ENCODE measurements at places on chromosomes 7 and 10.

DNA sequence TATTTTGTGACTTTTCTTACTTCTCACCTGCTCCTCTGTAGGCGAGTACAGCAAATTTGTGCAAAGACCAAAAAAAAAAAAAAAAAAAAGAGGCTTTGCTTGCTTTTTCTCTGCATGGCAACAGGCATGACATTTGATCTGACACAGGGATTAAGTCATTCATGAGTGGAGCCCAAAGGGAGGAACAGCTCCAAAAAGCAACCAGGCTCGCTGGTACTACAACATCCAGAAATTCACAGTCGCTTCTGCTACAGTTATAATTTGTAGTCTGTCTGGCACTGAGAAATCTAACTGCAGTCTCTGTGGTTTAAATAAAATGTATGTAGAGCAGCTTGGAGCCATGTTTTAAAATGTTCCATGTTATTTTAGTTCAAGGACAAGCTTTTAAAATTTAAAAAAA lies 31.7 kb downstream of the MKX start:
- no peaks in the 10 kb centered on the region for H3K27me3 ChIP-seq
- DNase-seq = no peak
- peak overlapping the region; percentile 45 for H3K27ac ChIP-seq

DNA sequence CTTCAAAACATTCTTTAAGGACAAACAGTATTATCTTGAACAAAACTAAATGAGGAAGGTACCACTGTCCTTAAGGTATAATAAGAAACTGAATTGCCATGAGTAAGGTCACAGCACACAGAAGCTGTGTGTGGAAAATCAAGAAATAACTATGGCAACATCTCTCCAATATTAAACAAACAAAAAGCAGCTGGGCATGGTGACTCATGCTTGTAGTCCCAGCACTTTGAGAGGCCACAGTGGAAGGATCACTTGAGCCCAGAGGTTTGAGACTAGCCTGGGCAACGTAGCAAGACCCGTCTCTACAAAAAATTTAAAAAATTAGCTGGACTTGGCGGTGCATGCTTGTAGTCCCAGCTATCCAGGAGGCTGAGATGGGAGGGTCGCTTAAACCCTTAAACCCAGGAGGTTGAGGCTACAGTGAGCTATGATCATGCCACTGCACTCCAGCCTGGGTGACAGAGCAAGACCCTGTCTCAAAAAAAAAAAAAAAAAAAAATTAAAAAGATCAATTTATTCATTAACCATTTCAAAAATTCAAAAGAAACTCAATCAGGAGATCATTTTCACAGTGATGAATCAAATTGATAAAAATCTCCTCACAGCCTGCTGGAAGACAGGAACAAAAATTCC lies 195.4 kb downstream of the SKIDA1 start:
- H3K4me1 ChIP-seq = peaks cover 20% of the 10 kb centered on the region
- H3K4me3 ChIP-seq = no peak overlapping the region
- H3K36me3 ChIP-seq = no peaks in the 10 kb centered on the region
- DNase-seq = no peak
- H3K27ac ChIP-seq = peak overlapping the region; percentile 54

- H3K36me3 ChIP-seq = no peaks in the 10 kb centered on the region
- H3K27me3 ChIP-seq = no peaks in the 10 kb centered on the region
- no peak overlapping the region for H3K27ac ChIP-seq
- no peak for DNase-seq
Observed at GRCh38 chr10:119754936-119755335, 29.1 kb downstream of the INPP5F start.

- H3K36me3 ChIP-seq = no peaks in the 10 kb centered on the region
- DNase-seq = peak; percentile 64
- no peaks in the 10 kb centered on the region for H3K27me3 ChIP-seq
Observed at GRCh38 chr10:87703771-87704170, 44.1 kb downstream of the PAPSS2 start.

DNA sequence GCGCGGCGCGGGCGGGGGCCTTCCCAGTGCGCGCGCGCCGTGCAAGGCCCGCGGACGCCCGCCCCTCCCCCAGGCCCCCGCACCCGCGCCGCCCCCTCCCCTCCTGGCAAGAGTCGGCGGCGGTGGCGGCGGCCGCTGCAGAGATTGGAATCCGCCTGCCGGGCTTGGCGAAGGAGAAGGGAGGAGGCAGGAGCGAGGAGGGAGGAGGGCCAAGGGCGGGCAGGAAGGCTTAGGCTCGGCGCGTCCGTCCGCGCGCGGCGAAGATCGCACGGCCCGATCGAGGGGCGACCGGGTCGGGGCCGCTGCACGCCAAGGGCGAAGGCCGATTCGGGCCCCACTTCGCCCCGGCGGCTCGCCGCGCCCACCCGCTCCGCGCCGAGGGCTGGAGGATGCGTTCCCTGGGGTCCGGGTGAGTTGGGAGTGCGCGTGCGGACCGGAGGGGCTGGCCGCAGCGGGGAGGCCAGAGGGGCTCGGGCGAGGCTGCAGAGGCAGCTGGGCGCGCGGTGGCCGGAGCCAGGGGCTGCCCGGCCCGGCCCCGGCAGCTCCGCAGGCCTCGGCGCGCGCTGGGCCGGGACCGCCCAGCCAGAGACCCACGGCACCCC lies at the start of gene BMPR1A:
Gene BMPR1A, plus strand, starts transcription at position 109 of the 602 bp plus-strand sequence. CDS start 119,400 bp downstream, outside the sequence.
- H3K4me3 ChIP-seq = peak within 1 kb of the TSS; percentile 77
- peaks cover 29% of the 10 kb centered on the region for H3K4me1 ChIP-seq
- H3K27ac ChIP-seq = peak within 1 kb of the TSS; percentile 98
- no peaks in the 10 kb centered on the region for H3K36me3 ChIP-seq
